ENCODE measurements at places on chromosomes 3 and 15. TPM values are rescaled to one million over a fixed set of nuclear protein-coding genes. Genes with fewer than 3 reads are reported as not detected.

Gene LRRC31
- not detected for total RNA-seq

Gene ZNF662
- 4.9 TPM for total RNA-seq

DNA sequence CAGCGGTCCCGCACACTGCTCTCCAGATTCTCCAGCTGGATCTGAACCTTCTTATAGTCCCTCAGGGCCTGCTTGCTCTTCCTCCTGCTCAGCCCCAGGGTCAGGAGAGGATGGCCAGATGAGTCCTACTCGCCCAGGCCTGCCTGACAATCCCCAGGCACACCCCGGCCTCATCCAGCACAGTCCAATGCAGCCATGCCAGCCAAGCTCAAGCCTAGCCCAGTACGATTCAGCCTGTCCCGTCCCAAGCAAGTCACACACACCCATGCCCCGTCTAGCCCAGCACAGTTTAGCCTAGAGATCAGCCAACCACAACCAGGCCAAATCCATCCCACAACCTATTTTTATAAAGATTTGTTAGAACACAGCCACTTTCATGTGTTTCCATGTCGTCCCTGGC, 16.8 kb downstream of the PLXNB1 start:
- H3K4me3 ChIP-seq: no peak overlapping the region
- H3K36me3 ChIP-seq: no peaks in the 10 kb centered on the region
- H3K27me3 ChIP-seq: no peaks in the 10 kb centered on the region
- no peaks in the 10 kb centered on the region for H3K4me1 ChIP-seq

DNA sequence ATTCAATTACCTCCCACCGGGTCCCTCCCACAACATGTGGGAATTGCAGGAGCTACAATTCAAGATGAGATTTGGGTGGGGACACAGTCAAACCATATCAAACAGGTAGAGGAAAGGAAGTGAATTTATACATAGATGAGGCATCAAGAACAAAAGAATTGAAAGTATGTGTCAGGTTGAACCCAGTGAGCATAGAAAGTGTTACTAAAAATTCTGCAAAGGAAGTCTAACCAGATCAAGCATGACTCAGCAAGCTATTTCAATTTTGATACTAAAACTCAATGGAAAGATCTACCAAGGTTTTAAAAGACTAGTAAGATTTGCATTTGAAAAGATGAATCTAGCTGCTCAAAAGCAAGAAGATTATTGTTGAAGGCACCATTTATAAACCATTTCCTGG, 323.0 kb downstream of the ROBO2 start:
- DNase-seq: no peak
- no peaks in the 10 kb centered on the region for H3K4me1 ChIP-seq
- no peaks in the 10 kb centered on the region for H3K27me3 ChIP-seq
- H3K27ac ChIP-seq: no peak overlapping the region
- no peak overlapping the region for H3K4me3 ChIP-seq

- H3K36me3 ChIP-seq: peaks cover 12% of the 10 kb centered on the region
- no peak overlapping the region for H3K27ac ChIP-seq
- no peaks in the 10 kb centered on the region for H3K27me3 ChIP-seq
- H3K4me1 ChIP-seq: peaks cover 11% of the 10 kb centered on the region
- H3K4me3 ChIP-seq: no peak overlapping the region
Observed at GRCh38 chr3:28317438-28318022, 31.0 kb upstream of the ZCWPW2 start.
